ENCODE measurements at places on chromosomes 1 and 21.

DNA sequence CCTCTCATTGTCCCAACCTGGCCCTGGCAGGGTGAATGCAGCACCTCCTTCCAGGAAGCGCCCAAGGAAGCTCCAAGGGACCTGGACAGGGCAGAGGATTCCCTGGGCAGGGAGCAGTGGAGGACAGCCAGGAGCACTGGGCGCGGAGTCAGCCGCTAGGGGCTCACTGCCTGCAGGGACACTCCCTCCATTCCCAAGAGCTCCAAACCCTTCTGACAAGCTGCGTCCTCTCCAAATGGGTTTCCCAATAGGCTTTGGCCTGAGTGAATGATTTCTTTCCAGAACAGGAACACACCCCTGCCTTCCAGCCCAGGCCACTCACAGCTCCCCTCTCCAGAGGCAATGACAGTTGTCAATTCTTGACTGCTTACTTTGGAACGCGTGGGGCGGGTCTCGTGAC is 128.5 kb upstream of the EDN2 start:
- DNase-seq, result no peak

GRCh38 chr1:42927920-42928505 is 30.7 kb downstream of the SLC2A1 start:
- no peak for DNase-seq

DNA sequence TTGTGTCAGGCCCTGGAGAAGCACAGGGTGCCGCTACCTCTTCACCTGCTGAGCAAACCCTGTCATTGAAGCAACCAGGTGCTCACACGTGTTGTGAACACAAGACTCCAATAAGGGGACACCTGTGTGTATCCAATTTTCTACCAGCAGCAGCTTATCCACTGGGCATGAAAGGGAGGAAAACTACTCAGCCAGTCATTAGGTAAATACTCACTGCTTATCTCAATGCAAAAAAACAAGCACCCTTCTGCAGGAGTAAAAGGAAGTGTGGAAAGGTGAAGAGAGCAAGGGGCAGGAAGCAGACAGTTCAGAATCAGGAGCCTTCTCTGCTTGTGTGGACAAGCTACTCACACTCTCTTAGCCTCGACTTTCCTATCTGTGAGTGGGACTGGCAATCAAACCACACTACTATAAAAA is 148.9 kb downstream of the ETS2 start:
- no peak for DNase-seq

GRCh38 chr1:186849271-186849671 is 20.5 kb downstream of the PLA2G4A start:
- DNase-seq, result no peak

DNA sequence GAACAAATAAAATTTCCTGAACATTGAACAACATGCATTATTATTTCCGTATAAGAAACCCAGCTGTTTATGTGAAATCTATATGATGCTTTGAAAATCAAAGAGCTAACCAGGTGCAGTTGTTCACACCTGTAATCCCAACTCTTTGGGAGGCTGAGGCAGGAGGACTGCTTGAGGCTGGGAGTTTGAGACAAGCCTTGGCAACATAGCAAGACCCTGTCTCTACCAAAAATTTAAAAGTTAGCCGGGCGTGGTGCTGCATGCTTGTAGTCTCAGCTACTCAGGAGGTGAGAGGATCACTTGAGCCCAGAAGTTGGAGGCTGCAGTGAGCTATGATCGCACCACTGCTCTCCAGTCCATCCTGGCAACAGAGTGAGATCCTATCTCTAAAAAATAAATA is 4.8 kb upstream of the ZNF281 start:
- DNase-seq, result no peak

DNA sequence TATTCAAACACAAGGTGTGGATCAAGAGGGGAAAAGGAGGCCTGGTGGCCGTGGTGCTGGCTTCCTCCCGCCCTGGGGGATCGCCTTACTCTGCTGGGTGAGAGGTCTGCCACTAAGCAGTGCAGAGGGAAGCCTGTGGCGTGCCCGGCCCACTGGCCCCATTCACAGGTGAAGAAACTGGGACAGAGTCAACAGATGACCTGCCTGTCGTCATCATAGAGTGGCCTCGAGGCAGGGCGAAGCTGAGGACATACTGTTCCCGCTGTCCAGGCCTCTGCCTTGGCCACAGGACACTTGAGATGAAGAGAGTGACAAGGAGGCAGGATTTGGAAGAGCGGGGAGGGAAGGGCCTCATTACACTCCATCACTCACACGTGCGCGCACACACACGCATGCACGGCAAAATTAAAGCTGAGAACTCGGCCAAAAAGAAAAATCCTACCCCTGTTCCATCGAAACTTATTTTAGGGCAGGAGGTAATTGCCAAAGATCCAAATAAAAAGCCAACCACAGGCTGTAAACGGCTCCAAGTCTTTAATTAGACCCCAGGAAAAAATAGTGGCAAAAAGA is 50.5 kb downstream of the CASZ1 start:
- no peak for DNase-seq

DNA sequence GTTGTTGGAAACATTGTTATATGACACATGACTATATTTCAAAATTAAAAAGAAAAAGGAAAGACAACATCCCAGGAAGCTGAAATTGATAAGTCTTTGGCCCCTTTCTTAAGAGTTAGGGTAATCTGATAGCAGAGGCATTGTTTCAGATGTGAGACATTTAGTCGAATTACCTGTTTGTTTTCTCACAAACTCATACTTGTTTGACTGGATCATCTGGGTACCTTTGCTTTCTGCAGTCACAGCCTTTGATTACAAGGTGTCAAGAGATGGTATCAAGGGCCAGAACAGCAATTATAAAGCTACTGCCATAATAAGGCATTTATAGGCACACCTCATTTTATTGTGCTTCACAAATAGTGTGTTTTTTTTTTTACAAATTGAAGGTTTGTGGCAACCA is 136.3 kb downstream of the DUSP10 start:
- DNase-seq, result no peak
